Liver (tissue), 10 donors: ENCODE measurements at places on chromosomes 16 and 17.
A peak's percentile ranks its signal among the peaks of the same experiment; 100 is the strongest.

- H3K27me3 ChIP-seq: no peaks in the 10 kb centered on the region
- H3K4me3 ChIP-seq: no peak overlapping the region
- no peaks in the 10 kb centered on the region for H3K36me3 ChIP-seq
- H3K4me1 ChIP-seq: peaks cover 3% of the 10 kb centered on the region
These were observed 394.1 kb downstream of the WWOX start for GRCh38 chr16:78493573-78493972.

DNA sequence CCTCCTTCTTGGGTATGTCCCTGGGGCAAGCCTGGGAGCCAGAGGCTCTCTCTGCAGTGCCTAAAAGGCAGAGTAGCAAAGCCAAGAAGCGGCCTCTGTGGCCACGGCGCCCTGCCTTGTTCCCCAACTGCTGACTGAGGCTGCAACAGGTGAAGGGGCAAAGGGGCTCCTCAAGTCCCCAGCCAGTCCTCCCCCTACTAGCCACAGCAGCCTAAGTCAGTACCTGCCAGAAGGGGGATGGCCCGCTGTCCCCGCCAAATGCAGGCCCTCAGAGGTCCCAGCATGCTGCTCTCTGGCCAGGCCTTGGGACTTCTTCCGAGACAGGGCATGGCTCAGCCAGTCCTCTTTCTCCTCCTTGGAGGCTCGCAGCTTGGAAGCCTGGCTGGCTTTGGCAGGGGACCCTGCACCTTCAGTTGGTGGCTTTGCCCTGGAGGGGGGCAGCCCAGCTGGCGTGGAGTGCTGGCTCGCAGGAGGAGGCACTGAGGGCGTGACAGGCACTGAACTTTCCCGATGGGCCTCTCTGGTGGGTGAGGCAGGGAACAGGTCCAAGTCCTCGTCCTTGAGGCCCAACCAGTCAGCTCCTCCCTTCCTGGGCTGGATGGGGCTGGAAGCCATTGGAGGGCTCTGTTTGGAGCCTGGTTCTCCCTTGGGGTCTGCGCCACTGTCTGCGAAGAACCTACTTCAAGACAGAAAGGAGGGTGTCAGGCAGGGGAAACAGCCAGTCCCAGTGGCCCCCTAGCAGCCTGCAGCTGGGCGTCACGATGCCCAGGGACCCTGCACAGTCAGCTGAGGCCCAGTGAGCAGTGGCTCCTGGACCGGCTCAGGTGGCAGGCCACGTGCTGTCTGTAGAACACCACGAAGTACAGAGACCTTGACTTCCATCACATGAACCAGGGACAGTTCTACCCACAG, 17.6 kb downstream of the FBF1 start:
- peak overlapping the region; percentile 6 for H3K27ac ChIP-seq
- DNase-seq: no peak
- no peaks in the 10 kb centered on the region for H3K36me3 ChIP-seq
- no peaks in the 10 kb centered on the region for H3K27me3 ChIP-seq
- no peak overlapping the region for H3K4me3 ChIP-seq

DNA sequence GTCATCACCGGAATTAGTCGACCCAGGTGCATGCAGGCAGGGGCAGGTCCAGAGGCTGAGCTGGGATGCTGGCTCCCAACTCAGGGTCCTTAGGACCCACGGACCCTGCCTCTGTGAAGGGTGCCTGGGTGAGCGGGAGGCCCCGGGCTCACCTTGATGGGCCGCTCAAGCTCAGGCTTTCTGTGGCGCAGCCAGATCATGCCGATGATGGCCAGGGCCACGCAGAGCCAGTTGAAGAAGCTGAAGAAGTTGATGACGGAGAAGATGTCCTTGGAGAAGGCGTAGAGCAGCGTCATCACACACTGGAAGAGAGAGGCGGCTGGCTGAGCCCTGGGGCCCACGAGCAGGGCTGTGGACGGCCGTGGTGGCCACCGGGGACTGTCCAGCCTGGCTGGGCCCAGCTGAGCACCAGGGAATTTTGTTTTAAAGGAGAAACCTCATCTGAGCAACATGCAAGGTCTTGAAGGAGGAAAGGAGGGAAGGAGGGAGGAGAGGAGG, 32.9 kb downstream of the SLC7A5 start:
- H3K27ac ChIP-seq: peak overlapping the region; percentile 96
- H3K36me3 ChIP-seq: peaks cover 13% of the 10 kb centered on the region
- peaks cover 50% of the 10 kb centered on the region for H3K4me1 ChIP-seq
- H3K27me3 ChIP-seq: no peaks in the 10 kb centered on the region
- no peak for DNase-seq

DNA sequence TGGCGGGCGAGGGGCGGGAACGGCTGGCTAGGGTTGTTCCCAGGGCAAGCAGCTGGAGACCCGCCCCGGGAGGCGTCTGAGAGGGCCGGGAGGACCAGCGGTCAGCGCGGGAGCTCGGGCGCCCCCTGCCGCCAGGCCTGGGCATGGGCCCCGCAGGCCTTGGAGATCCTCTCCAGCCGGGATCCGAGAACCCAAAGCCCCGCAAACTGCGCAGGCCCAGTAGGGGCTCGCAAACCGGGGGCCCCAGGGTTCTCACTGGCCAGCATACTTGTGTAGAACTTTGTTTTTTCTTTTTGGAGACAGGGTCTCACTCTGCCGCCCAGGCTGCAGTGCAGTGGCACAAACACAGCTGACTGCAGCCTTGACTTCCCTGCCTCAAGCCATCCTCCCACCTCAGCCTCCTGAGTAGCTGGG, 20.8 kb upstream of the ZNF423 start:
- peaks cover 5% of the 10 kb centered on the region for H3K4me1 ChIP-seq
- H3K4me3 ChIP-seq: peak overlapping the region; percentile 28
- H3K27me3 ChIP-seq: no peaks in the 10 kb centered on the region
- peak; percentile 82 for DNase-seq
- H3K27ac ChIP-seq: no peak overlapping the region

DNA sequence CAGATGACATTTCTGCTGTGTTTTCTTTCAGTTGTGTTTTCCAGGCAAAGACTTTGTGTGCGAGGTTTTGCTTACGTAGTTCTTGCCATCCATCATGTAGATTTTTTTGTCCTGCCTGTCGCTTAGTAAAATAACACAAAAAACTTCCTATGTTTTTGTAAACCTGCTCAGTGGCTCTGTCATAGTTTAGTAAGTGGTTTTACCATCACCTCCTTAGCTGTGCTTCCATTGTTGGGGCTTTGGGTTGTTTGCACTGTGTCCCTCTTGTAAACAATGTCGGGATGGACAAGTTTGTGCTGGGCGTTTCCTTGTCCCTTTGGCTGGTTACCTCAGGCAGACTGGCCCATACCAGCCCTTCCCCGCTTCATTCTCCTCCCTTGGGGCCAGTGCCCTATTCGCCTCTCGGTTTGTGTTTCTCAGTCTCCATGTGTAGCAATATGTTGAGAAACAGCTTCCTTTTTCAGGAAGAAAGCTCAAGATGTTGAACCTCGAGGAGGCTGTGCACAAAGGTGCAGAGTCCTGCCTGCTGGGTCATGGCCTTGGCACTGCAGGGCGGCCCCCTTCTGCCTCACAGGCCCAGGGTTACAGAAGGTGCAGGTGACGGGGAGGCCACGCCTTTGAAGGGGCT, 74.6 kb downstream of the KSR1 start:
- H3K4me3 ChIP-seq: no peak overlapping the region
- H3K36me3 ChIP-seq: no peaks in the 10 kb centered on the region
- DNase-seq: no peak
- peaks cover 6% of the 10 kb centered on the region for H3K4me1 ChIP-seq
- no peaks in the 10 kb centered on the region for H3K27me3 ChIP-seq

DNA sequence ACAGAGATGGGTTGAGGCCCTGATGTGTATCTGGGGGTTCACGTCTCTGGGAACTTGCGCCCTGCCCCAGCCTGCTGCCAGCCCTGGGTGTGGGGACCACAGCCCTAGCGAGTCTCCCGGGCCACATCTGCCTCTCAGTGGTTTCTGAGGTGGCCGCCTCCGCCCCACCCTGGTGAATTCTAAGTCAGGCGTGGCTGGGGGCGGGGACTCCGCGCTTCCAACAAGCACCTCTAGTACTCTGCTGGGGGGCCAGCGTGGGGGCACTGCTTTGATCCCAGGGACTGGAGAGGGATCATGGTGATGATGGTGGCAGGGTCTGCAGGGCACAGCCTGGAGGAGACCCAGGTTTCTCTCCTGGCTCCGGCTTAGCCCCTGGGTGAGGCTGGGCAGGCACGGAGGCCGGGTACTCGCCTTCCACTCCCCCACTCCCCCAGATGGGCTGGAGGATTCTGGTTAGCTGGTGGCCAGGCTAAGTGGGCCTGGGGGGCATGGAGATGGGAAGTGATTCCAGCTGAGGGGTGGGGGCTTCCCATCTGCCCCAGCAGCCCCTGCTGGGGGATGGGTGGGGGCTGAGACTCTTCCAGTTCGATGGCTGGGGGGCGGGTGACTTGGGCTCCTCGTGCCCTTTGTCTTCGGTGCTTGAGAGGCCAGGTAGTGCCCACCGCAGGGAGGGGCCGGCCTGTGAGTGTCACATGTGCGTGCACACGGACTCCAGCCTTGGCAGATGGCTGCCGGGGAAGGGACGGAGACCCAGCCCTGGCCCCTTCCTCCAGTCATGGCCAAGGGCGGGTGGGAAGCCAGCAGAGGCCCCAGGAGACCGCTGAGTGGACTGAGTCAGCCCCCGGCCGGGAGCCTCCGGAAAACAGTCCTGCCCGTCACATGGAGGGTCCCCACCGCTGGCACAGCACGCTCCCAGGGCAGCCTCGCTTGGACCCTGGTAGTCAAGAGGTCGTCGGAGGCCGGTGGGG, 3.9 kb downstream of the GLIS2 start:
- no peaks in the 10 kb centered on the region for H3K36me3 ChIP-seq
- H3K4me1 ChIP-seq: peaks cover 54% of the 10 kb centered on the region
- no peak overlapping the region for H3K4me3 ChIP-seq
- no peaks in the 10 kb centered on the region for H3K27me3 ChIP-seq
- DNase-seq: no peak

GRCh38 chr17:3923466-3924190, 7.4 kb upstream of the P2RX1 start:
- no peaks in the 10 kb centered on the region for H3K36me3 ChIP-seq
- H3K4me3 ChIP-seq: no peak overlapping the region
- H3K27me3 ChIP-seq: no peaks in the 10 kb centered on the region
- no peak for DNase-seq
- H3K4me1 ChIP-seq: no peaks in the 10 kb centered on the region
- no peak overlapping the region for H3K27ac ChIP-seq

GRCh38 chr17:12995896-12996295, 21.9 kb downstream of the ELAC2 start:
- peaks cover 88% of the 10 kb centered on the region for H3K36me3 ChIP-seq
- H3K4me1 ChIP-seq: peaks cover 5% of the 10 kb centered on the region
- H3K4me3 ChIP-seq: no peak overlapping the region
- H3K27ac ChIP-seq: no peak overlapping the region

DNA sequence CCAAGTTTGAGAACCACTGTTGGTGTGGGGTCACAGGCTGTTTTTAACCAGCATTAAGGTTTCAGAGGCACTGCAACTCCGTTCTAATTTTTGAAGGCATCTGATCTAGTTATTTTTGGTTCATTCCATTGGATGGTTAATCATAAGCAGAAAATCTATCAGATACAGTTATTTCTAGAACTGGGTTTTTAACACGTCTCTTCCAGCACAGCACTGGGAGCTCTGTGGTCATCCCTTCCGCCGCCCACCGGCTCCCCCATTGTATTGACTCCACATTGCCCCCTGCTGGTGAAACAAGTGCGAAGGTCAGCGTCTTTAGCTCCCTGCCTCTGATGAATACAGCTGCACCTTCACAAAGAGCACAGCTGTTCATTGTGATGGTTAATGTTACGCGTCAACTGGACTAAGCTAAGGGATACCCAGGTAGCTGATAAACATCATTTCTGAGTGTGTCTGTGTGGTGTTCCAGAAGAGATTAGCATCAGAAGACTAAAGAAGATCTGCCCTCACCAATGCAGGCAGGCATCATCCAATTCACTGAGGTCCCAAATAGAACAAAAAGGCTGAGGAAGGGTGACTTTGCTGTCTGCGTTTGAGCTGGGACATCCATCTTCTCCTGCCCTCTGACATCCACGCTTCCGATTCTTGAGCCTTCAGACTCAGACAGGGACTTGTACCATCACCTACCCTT, 8.5 kb downstream of the CCL18 start:
- no peak overlapping the region for H3K27ac ChIP-seq
- H3K4me3 ChIP-seq: no peak overlapping the region
- H3K36me3 ChIP-seq: no peaks in the 10 kb centered on the region
- DNase-seq: peak; percentile 77

DNA sequence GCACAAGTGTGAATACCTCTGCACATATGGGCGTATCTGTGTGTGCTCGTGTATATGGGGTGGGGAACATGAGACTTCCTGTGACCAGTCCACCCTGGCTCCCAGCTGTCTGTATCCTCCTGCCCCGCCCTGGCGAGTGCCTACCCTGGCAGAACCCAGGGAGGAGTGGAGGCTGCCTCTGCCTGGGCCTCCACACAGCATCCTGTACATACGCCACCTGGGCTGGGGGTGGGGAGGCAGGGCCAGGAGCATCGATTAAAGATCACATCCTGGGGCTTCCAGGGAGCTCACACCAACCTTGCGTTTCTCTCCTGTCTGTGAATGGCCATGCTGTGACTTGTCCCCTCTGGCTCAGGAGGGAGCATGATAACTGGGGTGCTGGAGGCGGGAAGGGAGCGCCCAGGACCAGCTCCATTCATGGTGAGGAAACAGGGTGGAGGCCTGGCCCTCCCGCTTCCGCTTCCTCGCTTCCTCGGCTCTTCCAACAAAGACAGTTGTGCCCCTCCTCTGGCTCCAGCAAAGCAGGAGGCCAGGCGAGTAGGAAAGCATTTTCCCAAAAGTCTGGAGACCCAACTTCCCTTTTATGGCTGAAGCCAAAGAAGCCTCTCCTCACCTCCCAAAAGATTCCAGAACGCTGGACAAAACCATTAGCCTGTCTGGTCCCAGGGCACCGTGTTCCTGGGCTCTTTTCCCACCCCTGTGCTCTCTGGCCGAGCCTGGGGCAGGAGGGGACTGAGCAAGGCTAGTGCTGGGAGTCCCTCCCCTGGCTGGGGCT, 22.9 kb downstream of the ADAM11 start:
- DNase-seq: no peak
- H3K27me3 ChIP-seq: no peaks in the 10 kb centered on the region
- no peak overlapping the region for H3K4me3 ChIP-seq
- H3K36me3 ChIP-seq: no peaks in the 10 kb centered on the region
- peak overlapping the region; percentile 1 for H3K27ac ChIP-seq

DNA sequence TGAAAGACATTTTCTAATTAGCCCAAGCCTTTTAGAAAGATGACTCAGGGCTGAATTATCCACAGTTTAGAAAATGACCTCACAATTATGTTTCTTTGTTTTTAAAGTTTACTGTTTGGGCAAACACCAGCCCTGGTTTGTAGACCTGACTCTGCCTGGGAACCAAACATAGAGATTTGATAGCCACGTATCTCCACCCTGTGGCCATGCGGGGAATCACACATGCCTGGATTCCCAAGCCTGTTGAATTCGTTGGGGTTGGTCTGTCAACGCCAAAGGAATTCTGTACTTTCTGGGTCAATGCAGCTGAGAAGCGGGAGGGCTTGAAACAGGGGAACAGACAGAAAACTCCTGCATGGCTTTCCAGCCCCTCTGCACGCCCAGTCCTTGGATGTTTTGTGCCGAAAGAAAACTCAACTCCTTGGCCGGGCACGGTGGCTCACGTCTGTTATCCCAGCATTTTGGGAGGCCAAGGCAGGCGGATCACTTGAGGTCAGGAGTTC, 26.9 kb downstream of the CD300A start:
- DNase-seq: peak; percentile 72
- H3K27me3 ChIP-seq: no peaks in the 10 kb centered on the region

GRCh38 chr16:14198572-14198971, 127.5 kb downstream of the MRTFB start:
- no peaks in the 10 kb centered on the region for H3K27me3 ChIP-seq
- H3K27ac ChIP-seq: no peak overlapping the region
- no peaks in the 10 kb centered on the region for H3K4me1 ChIP-seq
- no peak for DNase-seq
- H3K36me3 ChIP-seq: no peaks in the 10 kb centered on the region

- H3K27me3 ChIP-seq: peaks cover 9% of the 10 kb centered on the region
- peaks cover 3% of the 10 kb centered on the region for H3K4me1 ChIP-seq
- DNase-seq: no peak
These were observed 20.3 kb upstream of the HOXB9 start for GRCh38 chr17:48646183-48647102.
